ENCODE measurements at places on chromosomes 2 and 18.

GRCh38 chr2:12008425-12009061 is 262.1 kb downstream of the LPIN1 start:
- no peak for DNase-seq

- no peak for DNase-seq
Observed at GRCh38 chr2:106020821-106021661, 173.1 kb downstream of the UXS1 start.

- DNase-seq, result no peak
Observed at GRCh38 chr2:189111063-189111715, 68.4 kb downstream of the COL5A2 start.

- DNase-seq, result no peak
Observed at GRCh38 chr2:37427241-37427640, 82.8 kb downstream of the QPCT start.

Measured in frontal cortex (tissue), 4 donors.